SW480 (cell line): ENCODE measurements at places on chromosomes 1 and 21.

DNA sequence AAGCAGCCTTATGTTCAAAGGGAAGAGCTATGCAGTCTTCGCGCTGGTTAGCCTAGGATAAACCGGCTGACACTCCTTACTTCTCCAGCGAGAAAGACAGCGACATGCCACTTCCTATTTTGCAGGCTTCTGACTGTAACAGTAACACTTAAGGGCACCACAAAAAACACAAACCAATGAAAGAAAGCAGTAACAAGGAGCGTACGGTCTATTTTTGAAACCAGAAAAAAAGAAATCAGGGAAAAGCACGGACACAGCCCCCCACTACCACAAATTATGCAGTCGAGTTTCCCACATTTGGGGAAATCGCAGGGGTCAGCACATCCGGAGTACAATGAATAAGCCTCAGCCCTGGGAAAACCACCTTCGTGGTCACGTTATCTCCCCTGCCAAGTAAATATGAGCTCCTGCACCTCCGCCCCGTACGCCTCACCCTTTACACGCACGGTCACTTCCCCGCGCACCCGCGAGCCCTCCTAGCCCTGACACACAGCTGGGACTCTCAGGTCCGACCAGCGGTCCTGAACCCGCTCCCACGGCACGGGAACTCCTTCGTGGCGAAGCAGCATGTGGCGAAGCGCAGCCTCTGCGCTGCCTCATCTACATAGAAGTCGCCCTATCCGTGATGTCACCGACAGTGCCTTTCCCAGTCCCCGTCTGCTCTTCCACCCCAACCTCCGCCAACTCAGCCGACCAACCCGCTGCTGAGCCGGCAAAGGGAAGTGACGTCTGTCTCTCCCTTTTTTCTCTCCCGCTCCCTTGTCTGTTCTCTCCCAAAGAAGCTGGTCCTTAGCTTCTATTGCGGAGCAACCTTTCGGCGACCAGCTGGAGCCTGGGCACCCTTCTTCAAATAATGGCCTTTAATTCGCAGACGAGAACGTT, 40.9 kb upstream of the PPIAL4F start:
- DNase-seq = peak; percentile 87

GRCh38 chr21:34933609-34934335, 115.3 kb downstream of the RUNX1 start:
- no peak for DNase-seq

- no peak for DNase-seq
These were observed 294.0 kb upstream of the C1orf87 start for GRCh38 chr1:60367532-60367931.

DNA sequence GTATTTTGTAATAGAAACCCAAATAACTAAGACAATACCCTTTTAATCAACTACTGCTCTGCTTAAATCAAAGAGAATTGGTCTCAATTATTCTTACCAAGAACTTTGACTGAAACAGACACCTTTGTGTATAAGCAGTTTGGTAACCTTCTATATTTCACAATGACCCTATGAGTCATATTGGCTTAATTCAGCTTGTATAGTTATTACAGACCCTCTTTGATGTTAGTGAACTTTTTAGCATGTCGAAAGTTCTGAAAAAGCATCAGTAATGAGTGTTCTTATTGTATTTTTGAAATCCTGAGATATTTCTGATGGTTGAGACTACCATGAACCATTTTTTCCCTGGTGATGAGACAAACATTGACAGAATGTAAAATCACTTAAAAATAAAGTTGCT, 43.3 kb upstream of the RABGAP1L start:
- DNase-seq = peak; percentile 55

DNA sequence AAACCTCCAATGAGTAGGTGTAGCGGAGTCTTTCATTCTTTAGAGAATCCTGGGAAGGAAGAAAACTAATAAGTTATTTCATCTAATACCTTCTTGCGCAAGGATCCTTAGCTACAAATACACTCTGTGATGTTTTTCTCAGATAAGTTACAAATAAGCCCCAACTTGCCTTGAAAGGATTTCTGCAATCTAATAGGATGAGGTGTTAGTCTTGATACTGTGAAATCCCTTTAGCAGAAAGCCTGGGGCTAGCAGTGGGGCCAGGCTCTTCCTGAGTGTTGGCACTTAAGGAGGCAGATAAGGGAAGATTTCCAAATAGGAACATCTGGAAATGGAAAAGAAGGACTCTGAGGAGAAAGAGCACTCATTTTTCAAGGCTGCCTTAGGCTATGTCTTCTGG, 168.0 kb upstream of the DAB1 start:
- DNase-seq = no peak

DNA sequence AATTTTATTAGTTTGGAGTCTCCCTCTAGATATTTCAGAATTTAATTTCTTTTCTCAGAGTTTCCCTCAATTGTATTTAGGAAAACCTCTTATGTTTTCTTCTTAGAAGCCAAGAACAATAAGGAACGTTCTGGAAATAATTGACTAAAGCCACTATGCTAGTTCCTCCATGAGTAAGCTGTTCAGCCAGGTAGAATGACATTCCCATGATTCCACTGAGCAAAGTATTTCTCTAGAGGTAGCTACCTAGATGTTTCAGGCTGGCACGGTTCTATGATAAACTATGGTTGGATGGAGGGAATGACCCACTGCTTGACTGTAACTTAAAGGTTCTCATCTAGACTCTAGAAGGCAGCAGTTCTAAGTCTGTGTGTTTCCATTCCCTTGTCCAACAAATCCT, 62.4 kb downstream of the CLDN17 start:
- DNase-seq = no peak

- DNase-seq = no peak
These were observed 14.3 kb upstream of the NTMT2 start for GRCh38 chr1:170131450-170131849.

- no peak for DNase-seq
These were observed 34.6 kb downstream of the TMEM51 start for GRCh38 chr1:15188130-15188524.

- DNase-seq = no peak
These were observed 110.5 kb downstream of the CASZ1 start for GRCh38 chr1:10685808-10686403.
